Activated naive CD4-positive, alpha-beta T cell treated with anti-CD3 and anti-CD28 coated beads for 36 hours (primary cell): ENCODE measurements at places on chromosomes 16 and 17. TPM values are rescaled to one million over a fixed set of nuclear protein-coding genes. Genes with fewer than 3 reads are reported as not detected.

- H3K27me3 ChIP-seq: no peaks in the 10 kb centered on the region
- DNase-seq: peak; percentile 76
- H3K27ac ChIP-seq: peak overlapping the region; percentile 98
- peaks cover 25% of the 10 kb centered on the region for H3K36me3 ChIP-seq
- H3K4me1 ChIP-seq: peaks cover 79% of the 10 kb centered on the region
- peak overlapping the region; percentile 76 for H3K4me3 ChIP-seq
Observed at GRCh38 chr17:80780381-80781198, 211.1 kb upstream of the CHMP6 start.

GRCh38 chr17:77173104-77173503, 32.3 kb downstream of the SEC14L1 start:
- peaks cover 26% of the 10 kb centered on the region for H3K36me3 ChIP-seq
- DNase-seq: no peak
- H3K4me3 ChIP-seq: no peak overlapping the region
- H3K4me1 ChIP-seq: no peaks in the 10 kb centered on the region

HSD11B2 gene
- 1.1 TPM for total RNA-seq

DNA sequence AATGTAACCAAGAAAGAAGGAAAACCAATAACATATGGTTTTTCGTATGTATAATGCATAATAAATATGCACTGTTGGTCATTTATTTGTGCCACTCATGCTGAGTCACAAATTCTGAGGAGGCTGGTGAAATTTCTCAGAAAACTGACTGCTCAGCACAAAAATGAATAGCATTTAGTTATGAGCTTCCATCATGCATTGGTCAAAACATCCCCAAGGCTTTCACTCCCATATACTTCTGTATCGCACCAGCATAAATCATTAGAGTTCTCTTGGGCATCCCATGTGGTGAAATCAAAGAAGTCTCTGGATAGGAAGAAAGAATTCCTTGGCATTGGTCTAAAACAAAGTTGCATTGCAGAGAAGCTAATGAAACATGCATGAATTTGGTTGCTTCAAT, 785.6 kb upstream of the CDH8 start:
- no peak overlapping the region for H3K4me3 ChIP-seq
- H3K36me3 ChIP-seq: no peaks in the 10 kb centered on the region
- H3K27me3 ChIP-seq: no peaks in the 10 kb centered on the region
- H3K4me1 ChIP-seq: no peaks in the 10 kb centered on the region
- H3K27ac ChIP-seq: no peak overlapping the region

DNA sequence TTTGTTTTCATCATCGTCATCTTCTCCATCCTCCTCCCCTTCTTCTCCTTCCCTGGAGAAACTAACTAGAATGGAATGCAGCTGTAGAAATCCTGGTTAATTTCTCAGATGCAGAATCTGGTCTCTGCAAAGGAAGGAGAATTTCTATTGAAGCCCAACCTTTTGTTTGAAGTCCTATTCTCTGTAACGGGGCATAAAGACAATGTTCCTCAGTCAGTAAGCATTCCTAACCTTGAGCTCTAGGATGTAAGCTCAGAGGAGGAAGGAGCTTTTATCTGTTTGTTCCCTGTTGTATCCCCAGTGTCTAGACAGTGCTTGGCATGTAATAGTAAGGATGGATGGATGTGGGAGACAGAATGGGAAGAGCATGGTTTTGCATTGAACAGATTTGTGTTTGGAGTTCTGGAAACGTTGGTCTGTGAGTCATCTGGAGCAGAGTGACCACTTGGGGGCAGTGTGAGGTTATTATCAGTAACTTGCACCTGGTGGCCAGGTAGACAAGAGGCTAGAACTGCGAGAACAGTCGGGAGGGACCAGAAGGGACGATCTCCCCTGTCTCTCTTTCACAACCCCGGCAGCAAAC, 363.7 kb downstream of the SNX29 start:
- H3K27me3 ChIP-seq: no peaks in the 10 kb centered on the region
- H3K4me1 ChIP-seq: no peaks in the 10 kb centered on the region
- no peak overlapping the region for H3K4me3 ChIP-seq

DNA sequence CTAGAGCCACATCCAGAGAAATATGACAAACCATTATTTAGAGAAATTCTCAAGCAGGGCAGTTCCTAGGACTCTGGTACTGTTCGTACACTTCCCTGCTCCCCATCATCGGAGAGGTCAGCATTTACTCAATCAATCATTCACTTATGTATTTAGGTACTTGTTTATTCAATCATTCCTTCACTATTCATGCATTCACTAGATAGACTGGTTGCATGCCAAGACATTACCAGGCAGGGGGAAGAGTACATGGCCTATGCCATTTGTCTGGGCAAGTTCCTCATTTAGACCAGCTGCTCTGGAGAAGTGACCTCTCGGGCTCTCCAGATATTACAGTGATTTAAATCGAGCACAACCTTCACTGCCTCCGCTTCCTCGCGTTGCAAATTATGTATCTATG, 603.4 kb downstream of the KCNJ2 start:
- no peak for DNase-seq
- H3K4me3 ChIP-seq: no peak overlapping the region
- H3K36me3 ChIP-seq: no peaks in the 10 kb centered on the region
- H3K27me3 ChIP-seq: peaks cover 5% of the 10 kb centered on the region
- no peak overlapping the region for H3K27ac ChIP-seq
- H3K4me1 ChIP-seq: no peaks in the 10 kb centered on the region

GRCh38 chr16:27324851-27325301, 11.1 kb downstream of the IL4R start:
- peaks cover 91% of the 10 kb centered on the region for H3K4me1 ChIP-seq
- peak overlapping the region; percentile 91 for H3K27ac ChIP-seq
- DNase-seq: peak; percentile 4

DNA sequence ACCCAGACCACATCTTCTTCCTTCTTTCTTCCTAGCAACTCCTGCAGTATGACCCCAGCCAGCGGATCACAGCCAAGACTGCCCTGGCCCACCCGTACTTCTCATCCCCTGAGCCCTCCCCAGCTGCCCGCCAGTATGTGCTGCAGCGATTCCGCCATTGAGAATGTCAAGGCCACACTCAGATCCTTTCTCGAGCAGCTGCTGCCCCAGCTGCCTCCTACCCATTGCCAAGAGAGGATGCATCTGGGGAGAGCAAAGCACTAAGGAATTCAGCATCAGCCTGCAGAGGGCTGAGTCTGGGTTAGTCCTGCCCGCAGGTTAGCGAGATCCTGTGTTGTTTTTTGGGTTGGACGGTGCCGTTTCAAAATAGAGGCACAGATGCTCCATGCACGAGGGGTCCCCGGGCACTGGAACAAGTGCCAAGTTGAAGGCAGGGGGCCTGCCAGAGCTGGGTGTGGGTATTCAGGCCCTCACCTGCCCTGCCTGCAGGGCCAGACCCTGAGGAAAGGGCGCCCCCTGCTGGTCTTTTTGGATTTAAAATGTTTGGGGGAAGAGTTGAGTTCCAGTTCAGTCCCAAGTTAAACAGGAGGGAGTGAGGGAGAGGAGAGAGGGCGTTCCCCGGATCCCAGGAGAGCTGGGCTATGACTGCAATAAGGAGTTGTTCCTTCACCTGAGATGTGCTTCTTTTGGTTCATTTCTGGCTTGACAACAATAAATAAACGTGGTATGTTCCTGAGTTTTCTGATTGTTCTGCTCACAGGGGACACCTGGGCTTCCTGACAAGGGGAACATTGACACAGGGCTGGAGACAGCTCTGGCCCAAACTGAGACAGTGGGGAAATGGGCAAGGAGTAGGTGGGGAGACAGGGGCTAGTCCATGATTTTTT, 4.9 kb downstream of the CDK3 start:
- no peaks in the 10 kb centered on the region for H3K36me3 ChIP-seq
- peak; percentile 95 for DNase-seq
- H3K4me3 ChIP-seq: no peak overlapping the region
- no peaks in the 10 kb centered on the region for H3K4me1 ChIP-seq
- H3K27ac ChIP-seq: no peak overlapping the region
- H3K27me3 ChIP-seq: no peaks in the 10 kb centered on the region

DNA sequence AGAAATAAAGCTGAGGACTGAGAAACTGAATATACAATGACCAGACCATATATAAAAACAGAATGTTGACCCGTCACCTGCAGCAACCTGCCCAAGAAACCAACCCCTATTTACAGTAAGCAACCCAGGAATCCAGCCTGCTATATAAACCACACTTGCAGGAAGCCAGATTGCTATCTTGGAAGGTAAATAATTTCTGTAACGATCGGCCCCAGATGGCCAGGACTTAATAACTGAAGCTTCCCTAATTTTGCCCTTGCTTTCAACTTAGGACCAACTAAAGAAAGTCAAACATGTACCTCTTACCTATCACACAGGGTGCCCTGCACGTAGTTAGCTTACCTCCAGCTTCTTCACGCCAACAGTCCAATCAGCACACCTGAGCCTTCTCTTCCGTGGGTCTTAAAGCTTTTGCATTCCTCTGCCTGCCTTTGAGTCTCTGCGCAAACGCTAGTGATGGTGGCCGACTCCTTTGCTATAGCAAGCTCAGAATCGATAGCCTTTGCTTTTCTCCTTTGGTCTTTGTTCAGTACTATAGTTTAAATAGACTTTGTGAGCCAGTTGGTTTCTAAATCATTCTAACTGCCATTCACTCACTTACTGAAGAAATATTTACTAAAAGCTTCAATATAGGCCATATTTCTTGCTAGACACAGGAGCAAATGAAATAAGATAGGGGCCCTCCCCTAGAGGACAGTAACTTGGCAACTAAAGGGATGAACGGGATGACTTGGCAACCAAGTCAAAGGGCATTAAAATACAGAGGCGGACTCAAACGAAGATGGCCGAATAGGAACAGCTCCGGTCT, 31.3 kb downstream of the MPHOSPH6 start:
- peaks cover 13% of the 10 kb centered on the region for H3K4me1 ChIP-seq
- H3K36me3 ChIP-seq: peaks cover 21% of the 10 kb centered on the region
- no peak overlapping the region for H3K27ac ChIP-seq
- H3K27me3 ChIP-seq: no peaks in the 10 kb centered on the region

DNA sequence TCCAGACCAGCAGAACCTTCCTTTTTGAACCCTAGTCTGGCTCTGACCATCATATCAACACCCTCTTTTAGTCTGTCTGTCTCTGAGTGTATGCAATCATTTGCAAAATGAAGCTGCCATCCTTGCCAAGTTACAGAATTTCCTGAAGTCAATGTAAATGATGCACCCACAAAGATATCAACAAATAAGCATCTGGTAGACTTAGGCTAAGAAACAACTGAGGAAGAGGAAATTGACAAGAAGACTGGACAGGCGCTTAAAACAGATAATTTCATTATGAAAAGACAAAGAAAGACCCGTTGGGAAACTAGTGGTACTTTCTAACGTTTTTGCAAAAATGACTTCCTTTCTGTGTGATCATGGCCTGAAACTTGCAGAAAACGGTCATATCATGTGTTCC, 24.7 kb upstream of the CIITA start:
- no peak for DNase-seq
- H3K4me1 ChIP-seq: peaks cover 8% of the 10 kb centered on the region
- H3K4me3 ChIP-seq: no peak overlapping the region
- H3K36me3 ChIP-seq: no peaks in the 10 kb centered on the region
- H3K27ac ChIP-seq: no peak overlapping the region

TEX14 gene
- total RNA-seq: 0.20 TPM

SNX20 gene
- 30.3 TPM for total RNA-seq

DNA sequence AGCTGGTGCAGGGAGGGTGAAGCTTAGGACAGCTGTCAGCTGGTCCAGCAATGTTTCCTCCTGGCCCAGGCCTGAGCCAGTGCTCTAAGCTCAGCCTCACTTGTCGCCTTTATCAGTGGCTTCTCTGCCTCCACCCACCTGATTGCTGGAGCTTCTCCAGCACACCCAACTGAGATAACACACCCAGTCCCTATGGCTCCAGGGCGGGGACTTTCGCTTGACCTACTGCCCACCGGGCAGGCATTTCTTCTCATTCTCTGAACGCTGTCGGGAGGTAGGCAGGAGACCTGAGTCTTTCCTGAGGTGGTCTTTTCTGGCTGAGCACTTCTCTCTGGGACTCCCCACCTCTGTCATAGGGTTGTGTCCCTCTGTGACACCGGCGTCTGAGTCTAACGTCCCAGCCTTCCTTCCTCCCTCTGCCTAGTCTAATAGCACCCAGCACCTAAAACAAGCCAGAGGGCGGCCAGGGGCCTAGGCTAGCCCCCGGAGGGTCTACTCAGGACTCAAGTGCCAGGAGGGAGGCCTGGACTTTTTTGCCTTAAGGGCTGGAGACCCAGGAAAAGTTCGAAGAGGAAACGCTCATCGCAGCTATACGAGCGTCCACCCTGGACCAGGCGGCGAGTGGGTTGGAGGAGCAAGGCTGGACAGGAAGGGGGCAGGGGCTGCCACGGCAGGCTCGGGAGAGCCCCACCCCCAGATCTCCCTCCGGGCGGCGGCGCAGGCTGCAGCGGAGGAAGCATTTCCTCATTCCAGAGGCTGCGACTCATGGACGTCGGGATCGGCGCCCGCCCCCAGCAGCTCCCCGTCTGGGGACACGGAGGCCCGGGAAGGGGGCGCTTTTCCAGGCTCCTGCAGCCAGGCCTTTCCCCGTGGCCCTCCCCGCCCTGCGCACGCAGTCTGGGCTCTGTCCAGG, 756 bp downstream of the TAX1BP3 start:
- no peak overlapping the region for H3K27ac ChIP-seq
- peak overlapping the region; percentile 93 for H3K4me3 ChIP-seq
- H3K27me3 ChIP-seq: no peaks in the 10 kb centered on the region
- H3K4me1 ChIP-seq: peaks cover 14% of the 10 kb centered on the region
- peaks cover 5% of the 10 kb centered on the region for H3K36me3 ChIP-seq

DNA sequence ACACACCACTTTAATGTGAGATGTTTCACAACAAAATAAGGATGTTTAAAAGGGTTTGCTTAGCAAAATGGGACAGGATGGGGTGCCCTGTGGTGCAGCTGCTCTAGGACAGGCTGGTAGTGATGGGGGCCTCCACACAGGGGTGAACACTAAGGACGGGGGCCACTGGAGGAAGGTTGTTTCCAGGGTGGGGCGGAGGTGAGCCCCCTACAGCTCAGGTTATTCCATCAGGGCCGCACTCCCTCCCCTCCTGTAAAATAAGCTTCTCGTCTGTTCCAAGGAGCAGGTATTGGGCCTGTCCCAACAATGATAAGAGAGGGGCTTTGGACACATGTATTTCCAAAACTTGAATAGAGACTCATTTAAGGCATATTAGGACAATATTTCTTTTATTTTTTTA, 1.9 kb upstream of the HEXD start:
- H3K4me1 ChIP-seq: peaks cover 30% of the 10 kb centered on the region
- peaks cover 8% of the 10 kb centered on the region for H3K36me3 ChIP-seq
- no peak for DNase-seq
- H3K27ac ChIP-seq: no peak overlapping the region
- H3K4me3 ChIP-seq: no peak overlapping the region

- H3K4me3 ChIP-seq: no peak overlapping the region
- peaks cover 10% of the 10 kb centered on the region for H3K4me1 ChIP-seq
- H3K27ac ChIP-seq: no peak overlapping the region
- no peaks in the 10 kb centered on the region for H3K36me3 ChIP-seq
- H3K27me3 ChIP-seq: peaks cover 39% of the 10 kb centered on the region
Observed at GRCh38 chr16:8585857-8586256, 4.5 kb downstream of the TMEM114 start.

- H3K27ac ChIP-seq: no peak overlapping the region
- no peaks in the 10 kb centered on the region for H3K36me3 ChIP-seq
- no peak for DNase-seq
- H3K4me1 ChIP-seq: no peaks in the 10 kb centered on the region
Observed at GRCh38 chr17:57925361-57925990, 29.7 kb downstream of the CUEDC1 start.
